WTC11 (cell line): ENCODE measurements at places on chromosomes 1 and 21. TPM values are rescaled to one million over a fixed set of nuclear protein-coding genes. Genes with fewer than 3 reads are reported as not detected.

Gene FCRL4
- not detected in 3 replicates for total RNA-seq

Gene SLC5A9
- 0.22 to 0.64 TPM (median 0.27 TPM) in 3 replicates for total RNA-seq

DNA sequence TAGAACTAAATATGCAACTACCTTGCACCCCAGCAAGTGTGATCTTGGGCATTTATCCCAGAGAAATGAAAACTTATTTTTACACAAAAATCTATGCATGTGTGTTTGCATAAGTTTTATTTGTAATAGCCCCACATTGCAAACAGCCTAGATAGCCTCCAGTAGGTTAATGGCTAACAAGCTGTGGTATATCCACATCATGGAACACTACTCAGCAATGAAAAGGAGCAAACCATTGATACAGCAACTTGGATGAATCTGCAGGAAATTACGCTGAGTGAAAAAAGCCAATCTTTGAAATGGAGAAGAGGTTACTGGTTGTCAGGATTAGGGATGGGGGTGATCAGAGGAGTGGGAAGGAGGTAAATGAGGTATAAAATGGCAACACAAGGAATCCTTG is 67.8 kb downstream of the HHAT start:
- no peak for DNase-seq

Gene RIPK4
- total RNA-seq = 13.7 to 20.1 TPM (median 14.0 TPM) in 3 replicates

DNA sequence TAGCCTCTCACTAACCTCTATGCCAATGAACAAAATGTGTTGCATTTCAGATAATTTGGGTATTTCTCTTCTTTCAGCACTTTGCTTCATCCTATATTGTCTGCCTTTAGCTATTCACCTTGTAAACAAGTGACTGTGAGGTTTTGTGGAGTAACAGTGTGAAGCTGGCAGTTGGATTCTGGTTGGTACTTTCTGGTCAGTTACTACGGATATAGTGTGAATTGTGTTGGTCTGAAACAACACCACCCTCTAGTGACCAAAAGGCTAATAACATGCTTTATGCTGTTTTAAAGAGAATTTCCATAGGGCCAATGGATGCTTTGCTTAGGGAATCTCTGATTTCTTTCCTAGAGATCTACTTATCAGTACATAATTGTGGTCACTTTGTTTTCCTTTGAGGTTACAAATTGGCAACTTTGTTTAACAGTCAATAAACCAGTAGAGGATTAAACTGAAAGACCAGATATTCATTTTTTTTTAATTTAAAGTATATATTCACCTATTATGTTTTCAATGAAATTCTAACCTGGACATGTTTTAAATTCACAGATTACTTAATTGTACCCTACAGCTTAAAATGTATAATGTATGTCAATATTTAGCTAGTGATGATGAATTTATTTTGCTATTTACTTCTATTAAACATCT is 2.5 kb upstream of the PTGER3 start:
- DNase-seq = no peak

Gene KCNA10
- total RNA-seq = not detected in 3 replicates

- no peak for DNase-seq
These were observed 17.4 kb downstream of the TNFRSF1B start for GRCh38 chr1:12184008-12184681.

DNA sequence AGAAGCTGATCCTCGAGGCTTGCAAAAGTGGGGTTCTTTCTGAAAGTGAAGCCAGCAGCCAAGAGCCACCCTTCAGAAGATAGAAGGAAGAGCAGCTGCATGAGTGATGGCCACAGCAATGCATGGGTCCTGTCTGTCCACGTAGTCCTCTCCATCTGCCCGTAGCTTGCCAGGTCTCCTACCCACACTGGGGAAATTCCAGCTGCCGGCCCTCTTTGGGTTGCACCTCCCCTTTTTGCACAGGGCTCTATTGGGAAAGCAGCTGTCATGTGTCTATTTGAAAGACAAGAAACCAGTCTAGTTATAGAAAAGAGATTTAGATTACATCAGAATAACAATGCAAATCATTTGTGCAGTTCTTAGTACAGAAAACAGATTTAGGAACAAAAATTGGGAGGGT is 204.4 kb downstream of the GIPC2 start:
- no peak for DNase-seq

- DNase-seq = no peak
These were observed 12.9 kb upstream of the PODN start for GRCh38 chr1:53048960-53049573.

DNA sequence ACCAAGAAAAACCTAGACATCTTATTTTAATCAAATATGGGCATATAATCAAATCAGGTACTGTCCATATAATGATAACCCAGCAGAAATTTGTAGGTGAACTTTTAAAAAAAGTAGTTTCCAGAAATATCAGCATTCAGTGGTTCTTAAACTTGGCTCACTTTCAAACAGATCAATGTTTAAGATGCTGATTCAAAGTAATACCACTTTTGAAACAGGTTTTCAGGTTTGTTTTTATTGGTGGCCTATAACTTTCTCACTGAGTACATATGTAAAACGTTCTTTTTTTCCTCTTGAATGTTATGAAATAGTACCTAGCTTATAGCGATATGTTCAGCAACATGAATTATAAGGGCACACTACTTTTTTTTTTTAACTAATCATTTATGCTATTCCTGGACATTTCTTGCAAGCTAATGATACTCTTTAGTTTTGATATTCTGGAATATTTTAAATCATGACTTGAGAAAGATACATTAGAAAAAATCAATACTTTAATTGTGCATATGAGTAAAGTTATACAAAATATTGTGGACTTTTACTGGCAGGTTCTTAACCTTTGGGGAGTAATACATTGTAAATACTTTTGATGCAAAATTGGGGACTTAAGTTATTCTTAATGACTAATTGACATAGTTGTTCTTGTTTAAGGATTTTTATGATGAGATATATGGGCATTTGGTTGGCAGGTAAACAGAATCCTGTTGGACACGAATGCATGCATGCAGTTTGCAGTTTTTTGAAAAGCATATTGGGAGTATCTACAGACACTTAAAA is 3.0 kb downstream of the NFIA start:
- DNase-seq = no peak
